ENCODE measurements at places on chromosomes 11 and 22.

GRCh38 chr11:72546866-72547265 lies 112.5 kb upstream of the CLPB start:
- DNase-seq: no peak

GRCh38 chr11:17462940-17463339 lies 13.7 kb downstream of the ABCC8 start:
- DNase-seq: no peak

DNA sequence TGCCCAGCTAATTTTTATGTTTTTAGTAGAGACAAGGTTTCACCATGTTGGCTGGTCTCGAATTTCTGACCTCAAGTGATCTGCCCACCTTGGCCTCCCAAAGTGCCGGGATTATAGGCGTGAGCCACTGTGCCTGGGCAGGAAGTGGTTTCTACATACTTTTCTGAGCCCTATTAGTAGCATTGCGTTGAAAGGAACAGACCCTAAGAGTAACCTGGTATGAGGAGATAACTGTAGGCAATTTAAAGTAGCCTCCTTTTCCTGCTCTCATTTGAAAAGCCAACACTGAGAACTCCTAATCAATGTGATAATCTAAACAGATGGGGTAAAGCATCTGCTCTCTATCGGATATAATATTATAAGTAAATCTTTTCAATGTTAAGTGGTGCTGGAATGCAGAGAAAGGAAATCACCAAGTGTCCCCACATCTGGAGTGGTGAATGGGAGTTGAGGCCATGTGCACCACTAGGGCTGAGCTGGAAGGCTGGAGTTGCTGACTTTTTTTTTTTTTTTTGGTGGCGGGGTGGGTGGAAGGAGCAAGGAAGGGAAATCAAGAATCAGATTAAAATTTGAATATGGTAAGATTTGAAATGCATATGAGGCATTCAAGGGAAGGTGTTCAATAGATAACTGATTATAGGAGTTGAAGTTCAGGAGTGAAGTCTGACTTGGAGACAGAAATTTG lies 20.7 kb downstream of the PDHX start:
- DNase-seq: no peak

GRCh38 chr11:65701686-65702085 lies 10.4 kb upstream of the KAT5 start:
- DNase-seq: no peak

- no peak for DNase-seq
Observed at GRCh38 chr11:64539239-64539638, 51.8 kb upstream of the SLC22A12 start.

DNA sequence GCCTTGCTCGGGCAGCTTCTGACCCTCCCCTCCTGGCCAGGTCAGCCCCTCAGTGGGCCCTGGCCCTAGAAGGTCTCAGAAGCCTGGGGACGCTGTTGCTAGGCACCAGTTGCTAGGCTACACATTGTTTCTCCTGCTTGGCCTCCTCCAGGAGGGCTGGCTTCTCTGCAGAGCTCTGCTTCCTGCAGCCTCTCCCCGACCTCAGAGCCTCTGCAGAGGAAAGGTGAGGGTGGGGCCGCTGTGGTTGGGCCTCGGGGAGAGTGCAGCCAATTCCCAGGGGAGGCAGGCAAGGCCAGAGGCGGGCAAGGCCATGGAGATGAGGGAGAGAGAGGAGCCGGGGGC lies 27.6 kb upstream of the LRRC10B start:
- peak; percentile 72 for DNase-seq

DNA sequence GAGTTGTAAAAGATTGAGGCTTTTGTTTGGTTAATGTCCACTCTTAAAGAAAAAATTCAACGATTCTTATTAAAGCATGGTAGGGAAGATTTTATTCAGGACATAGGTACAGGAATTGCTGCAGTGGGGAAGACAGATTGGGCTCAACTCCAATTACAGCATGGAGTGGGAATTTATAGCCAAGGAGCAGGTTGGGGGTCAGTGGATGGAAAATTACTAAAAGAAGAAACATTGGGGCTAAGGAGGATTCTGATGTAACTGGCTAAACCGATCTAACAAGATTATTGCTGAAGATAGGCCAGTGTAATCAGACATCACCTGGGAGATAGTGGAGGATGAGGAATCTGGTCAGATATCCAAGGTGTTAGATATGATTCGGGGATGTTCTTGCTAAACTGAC lies 97.4 kb downstream of the FAR1 start:
- DNase-seq: no peak

- no peak for DNase-seq
Observed at GRCh38 chr11:96033599-96033998, 109.7 kb upstream of the MTMR2 start.
